ENCODE measurements at places on chromosomes 2 and 18.

- no peak for DNase-seq
Measured at GRCh38 chr2:2890246-2890645, 487.4 kb downstream of the EIPR1 start.

GRCh38 chr2:138060301-138060635 is 96.0 kb downstream of the HNMT start:
- DNase-seq, result peak; percentile 48

- no peak for DNase-seq
Measured at GRCh38 chr2:40400336-40400953, 51.4 kb downstream of the SLC8A1 start.

DNA sequence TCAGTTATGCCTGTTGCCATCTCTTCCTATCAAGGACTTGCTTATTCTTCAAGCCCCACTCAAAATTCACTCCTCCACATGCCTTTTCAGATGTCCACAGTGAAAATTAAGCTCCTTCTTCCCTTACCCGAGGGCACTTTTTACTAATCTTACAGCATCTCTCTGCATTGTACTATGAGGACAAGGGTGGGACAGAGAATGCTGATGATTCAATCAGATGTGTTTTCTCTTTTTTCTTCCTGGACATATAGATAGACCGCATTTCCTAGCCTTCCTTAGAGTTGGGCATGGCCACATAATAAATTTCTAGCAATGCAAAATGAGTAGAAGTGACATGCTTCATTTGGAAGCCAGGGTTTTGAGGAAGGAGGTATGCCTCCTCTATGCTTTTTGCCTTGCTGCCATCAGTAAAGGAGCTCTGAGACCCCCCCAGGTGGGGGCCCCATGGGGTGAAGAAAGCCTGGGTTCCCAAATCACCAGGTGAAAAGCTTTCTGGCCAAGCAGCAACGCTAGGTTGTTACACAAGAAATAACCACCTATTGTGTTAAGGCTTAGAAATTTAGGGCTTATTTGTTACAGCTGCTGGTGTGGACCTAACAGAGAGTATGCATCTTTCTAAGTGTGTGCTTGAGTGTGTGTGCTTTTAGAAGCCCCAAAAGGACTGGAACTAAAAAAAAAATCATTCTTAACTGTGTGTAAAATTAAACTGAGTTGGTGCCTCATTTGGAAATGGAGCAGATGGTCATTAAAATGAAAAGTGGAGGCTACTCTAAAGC is 424.5 kb downstream of the STK39 start:
- DNase-seq, result no peak

DNA sequence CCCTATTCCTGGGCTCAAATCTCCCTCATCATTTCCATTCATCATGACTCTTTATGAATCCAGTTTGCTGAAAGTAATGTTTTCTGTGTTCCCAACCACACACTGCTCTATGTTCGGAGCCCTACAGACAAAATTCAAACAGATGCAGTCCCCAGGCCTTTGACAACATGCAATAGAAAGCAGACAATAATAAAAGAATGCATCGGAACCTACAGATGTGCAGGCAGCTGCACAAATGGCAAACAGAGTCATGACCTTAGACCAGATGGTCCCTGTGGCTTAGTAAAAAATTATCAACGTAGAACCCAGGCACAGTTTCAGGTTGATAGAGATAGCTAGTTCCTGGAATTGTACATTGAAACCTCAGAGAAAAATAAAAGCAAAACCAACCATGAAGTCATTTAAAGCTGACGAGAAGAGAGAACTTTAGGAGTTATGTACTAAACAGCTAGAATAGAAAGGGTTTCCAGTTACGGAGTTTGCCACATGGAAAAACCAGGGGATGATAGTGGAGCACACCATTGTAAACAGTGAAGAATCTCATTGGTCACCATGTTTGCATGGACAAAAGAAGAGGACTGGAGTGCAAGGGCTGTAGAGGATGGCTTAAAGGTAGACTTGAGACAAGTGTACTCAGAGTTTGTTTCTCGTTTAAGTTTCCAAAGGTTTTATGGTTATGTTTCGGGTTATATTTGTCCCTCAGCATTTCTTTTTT is 23.2 kb upstream of the ACVR1 start:
- no peak for DNase-seq

DNA sequence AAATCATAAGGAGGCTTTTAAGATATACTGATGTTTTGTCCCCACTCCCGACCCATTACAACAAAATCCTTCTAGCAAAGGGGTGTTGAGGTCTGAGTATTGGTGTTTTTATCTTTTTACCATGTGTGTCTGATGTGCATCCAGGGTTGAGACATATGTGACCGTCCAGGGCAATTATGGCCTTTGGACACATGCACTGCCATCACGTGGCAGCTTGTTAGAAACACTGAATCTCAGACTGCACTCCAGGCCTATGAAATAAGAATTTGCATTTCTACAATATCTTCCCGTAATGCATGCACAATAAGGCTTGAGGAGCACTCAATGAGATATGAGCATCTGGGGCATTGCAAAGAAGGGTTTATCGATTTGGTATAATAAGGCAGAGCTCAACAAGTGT is 235.1 kb upstream of the ZNF804A start:
- no peak for DNase-seq

DNA sequence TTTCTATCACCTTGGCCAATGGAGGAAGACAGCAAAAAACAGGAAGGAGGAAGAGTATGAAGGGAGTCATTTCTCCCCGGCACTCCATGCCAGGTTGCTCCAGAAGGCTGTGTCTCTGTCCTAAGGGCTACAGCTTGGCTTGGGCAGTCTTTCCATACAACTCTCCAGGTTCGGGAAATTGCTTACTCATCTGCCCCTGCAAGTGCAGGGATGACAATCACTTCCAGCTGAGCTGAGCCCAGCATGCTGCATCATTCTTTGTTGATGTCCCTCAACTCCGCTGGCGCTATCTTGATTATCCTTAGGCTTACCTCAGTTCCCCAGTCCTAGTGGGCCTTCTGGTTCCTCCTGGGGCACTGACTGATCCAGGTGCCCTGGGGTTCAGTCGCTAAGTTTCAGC is 86.9 kb upstream of the COPS8 start:
- no peak for DNase-seq

DNA sequence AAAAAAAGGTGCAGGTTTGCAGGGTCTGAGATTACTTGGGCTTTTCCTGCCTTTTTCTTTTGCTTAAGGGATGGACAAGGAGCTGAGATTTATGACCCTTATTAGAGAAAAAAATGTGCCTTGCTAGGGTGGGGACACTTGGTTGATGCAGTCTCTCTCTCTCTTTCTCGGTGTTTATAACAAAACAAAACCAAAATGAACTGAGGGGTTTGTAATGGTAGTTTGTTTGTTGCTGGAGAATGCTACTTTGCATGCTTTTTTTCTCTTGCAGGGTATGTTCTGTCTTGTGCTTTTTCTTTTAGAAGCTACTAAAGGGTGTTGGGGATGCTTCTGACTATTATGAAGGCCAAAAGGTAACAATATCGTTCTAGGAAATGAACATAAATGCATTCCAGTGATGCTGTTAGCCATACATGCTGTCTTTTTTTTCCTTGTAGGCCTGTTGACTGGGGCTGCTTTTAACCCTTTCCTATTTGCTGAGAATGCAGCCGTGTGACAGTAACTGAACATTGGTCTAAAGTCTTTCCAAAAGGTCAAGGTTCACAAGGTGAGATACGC is 435 bp downstream of the ZNF532 start:
- no peak for DNase-seq

DNA sequence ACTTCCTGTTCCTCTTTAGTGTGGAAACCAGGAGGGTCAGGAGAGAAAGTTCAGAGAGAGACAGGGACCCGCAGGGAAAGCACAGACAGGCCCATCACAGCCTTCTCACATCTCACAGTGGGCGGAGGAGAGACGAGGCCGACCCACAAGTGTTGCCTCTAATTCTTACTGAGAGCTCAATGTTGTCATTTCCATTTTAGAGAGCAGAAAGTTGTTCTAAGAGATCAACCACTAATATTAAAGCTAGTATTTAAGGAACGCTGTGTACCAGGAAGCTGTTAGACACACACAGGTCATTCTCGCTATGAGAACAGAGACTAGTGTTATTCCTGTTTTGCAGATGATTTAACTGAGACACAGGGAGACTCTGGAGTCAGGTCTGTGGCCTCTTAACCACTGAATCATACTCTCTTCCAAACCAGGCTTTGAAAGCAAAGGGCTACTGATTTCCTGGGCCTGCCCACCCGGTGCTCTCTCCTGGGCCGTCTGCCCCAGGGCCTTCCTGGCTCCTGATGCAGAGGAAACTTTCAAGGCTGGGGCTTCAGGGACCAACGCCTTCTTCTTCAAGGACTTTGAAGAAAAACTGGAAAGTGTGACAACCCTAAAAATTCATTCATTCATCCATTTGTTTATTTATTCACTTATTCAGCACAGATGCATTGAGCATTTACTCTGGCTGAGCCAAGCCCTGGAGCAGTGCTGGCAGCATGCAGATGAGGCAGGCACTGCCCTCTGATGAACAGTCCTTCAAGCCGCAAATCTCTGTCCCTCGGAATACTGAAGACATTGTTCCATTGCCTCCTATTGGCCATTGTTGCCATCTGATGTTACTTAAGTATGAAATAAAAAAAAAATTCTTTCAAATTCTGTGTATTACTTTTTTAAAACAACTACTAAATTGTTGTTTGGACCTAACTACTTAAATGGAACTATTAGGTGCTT is 37.2 kb upstream of the BIN1 start:
- no peak for DNase-seq

- DNase-seq, result no peak
Measured at GRCh38 chr2:165572151-165572550, 102.7 kb downstream of the CSRNP3 start.
